ENCODE measurements at places on chromosomes 4 and X.
A peak's percentile ranks its signal among the peaks of the same experiment; 100 is the strongest.

GRCh38 chrX:155966876-155967275 is 30.6 kb upstream of the IL9R start:
- no peak for DNase-seq

GRCh38 chrX:153633048-153633447 is 14.0 kb upstream of the DUSP9 start:
- no peak for DNase-seq

GRCh38 chr4:110085131-110085530 is 113.3 kb downstream of the ELOVL6 start:
- no peak for DNase-seq

DNA sequence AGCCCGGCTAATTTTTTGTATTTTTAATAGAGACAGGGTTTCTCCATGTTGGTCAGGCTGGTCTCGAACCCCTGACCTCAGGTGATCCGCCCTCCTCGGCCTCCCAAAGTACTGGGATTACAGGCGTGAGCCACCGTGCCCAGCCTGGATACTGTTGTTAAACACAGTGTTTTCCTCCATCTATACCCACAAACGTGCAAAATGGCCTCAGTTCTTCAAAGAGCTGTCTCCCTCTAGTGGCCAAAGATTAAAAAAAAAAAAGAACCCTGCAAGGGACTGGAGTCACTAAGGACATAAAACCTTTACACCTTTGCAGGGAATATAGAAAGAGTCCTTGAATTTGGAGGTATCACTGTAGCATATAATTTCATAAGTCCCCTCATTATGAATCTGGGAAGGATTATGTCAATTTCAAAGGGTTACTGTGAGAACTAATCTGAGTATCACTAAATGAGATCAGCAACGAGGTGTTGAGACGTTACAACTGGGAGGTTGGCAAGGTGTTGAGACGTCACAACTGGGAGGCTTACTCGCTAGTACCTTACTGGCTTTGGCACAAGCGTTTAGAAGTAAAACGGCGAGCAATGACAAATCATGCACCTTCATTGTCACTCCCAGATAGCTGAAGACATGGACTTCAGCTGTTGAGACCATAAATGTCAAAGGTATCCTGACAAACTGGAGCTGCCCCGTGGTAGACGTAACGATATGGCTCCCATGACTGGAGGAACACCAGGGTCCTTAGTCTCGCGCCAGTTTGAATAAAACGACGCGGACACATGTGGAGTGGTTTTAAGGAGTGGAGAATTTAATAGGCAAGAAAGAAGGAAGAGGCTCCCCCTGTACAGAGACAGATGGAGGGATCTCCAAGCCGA is 33.4 kb upstream of the ENPP6 start:
- DNase-seq: peak; percentile 31

GRCh38 chr4:109429545-109429944 is 4.1 kb upstream of the SEC24B start:
- DNase-seq: no peak

Data from NCI-H1694 (cell line).